Brain microvascular endothelial cell (primary cell): ENCODE measurements at places on chromosomes 12 and 14.

DNA sequence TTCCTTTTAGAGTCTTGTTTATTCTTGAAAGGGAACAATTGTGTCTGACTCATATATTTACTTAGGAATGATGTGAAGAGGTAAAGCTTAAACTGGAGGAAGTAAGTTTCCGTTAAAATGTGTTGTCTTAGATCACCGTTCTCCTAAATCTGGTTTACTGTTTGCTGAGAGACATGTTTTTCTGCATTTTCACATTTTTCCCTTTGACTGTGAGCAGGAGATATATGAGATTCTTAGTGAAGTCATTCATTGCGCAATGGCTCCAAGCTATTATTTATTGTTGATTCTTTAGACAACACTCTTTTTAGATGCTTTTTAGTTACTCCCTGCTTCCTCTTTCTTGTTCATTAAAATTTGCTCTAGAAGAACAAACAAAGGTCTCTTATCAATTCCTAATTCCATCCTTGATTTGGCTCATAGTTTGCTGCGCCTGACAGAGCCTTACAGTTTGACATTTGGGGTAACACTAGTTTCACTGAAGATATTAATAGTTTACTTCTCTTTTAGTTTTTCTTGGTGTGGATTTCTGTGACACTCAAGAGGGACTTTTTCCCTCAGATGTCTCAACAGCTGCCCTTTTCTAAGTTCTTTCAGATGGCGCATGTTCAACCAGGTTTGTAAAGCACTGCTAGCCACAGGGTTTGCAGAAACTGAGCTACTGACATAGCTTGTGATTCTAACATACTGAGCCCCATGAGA lies 11.4 kb downstream of the CLECL1 start:
- no peak for DNase-seq

DNA sequence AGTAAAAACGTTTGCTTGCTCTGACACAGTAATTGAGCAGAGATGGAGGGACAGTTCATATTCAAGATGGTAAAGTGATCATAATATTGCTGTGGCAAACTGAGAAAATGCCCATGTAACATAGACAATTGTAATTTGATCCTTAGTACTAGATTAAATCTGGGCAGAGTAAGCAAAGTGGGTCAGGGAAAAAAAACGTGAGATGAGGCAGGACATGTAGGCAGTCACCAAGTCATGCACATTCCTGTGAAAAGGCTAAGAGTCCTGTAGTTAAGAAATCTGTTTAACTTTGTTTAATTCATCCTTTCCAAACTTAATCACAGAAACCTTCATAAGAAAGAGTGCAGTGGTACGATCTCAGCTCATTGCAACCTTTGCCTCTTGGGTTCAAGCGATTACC lies 16.1 kb downstream of the BTBD7 start:
- no peak for DNase-seq

GRCh38 chr14:94571395-94571794 lies 9.8 kb upstream of the SERPINA5 start:
- no peak for DNase-seq

DNA sequence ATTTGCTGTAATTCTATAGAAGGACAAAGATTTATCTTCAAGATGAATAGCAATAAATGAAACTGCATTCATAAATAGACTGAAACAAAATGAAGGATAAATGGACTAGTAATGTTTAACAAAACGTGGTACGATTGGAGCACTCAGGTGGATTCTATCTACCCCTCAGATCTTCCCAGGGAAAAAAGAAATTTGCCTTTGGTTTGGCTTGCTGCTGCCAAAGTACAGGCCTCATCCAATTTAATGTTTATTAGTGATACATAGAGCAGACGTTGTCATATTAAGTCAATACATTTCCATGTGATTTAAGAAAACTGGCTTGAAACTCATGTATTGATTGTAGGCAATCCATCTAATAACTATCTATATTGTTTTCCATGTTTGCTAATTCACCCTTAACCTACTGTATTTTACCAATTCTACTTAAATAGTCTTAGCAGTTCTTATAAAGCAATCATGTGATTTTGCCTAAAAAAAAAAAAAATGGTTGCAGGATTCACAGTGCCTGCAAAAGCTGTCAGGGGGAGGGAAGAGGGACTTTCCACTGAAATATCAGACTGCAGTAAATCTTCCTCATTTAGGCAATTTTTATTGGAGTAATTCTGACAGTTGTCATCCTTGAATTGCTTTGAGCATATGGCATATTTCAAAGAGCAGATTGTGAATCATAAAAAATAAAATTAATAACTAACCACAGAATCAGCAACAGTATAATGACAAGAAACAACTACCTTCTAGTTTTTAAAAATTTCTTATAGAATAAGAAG lies 242.2 kb upstream of the NPAS3 start:
- DNase-seq: no peak

GRCh38 chr12:63752283-63752682 lies 27.4 kb upstream of the RXYLT1 start:
- DNase-seq: no peak
